Uterus (tissue), 4 donors: ENCODE measurements at places on chromosomes 1 and 21. TPM values are rescaled to one million over a fixed set of nuclear protein-coding genes. Genes with fewer than 3 reads are reported as not detected.
A peak's percentile ranks its signal among the peaks of the same experiment; 100 is the strongest.

- no peak for DNase-seq
Measured at GRCh38 chr1:39757501-39757900, 13.6 kb downstream of the OXCT2 start.

Gene LEFTY2
- total RNA-seq, result 6.1 TPM

DNA sequence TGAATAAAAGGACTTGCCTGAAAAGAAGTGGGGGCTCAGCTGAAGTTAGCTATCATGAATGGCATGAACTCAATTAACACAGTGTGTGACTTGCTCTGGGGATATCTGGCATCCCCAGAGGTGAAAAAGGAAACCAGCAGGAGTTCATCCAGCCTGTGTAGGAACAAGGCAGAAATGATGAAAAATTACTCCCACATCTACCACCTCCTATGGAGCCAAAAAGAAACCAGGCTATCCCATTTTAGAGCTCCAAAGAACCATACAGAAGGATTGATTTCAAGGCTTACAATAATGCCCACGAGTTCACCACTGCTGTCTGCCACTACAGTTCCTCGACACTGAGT, 25.3 kb downstream of the TP53BP2 start:
- DNase-seq, result no peak

GRCh38 chr21:15446223-15446622, 283.6 kb upstream of the USP25 start:
- DNase-seq, result no peak

GRCh38 chr1:160200786-160201185, 4.4 kb upstream of the PEA15 start:
- DNase-seq, result no peak

Gene PPP2R5A
- total RNA-seq, result 27.1 TPM

GRCh38 chr1:14011132-14011531, 311.1 kb downstream of the PRDM2 start:
- no peak for DNase-seq

- no peak for DNase-seq
Measured at GRCh38 chr1:55720261-55720660, 505.1 kb upstream of the USP24 start.

Gene PPIAL4G
- not detected for total RNA-seq

Gene B3GALT2
- 4.1 TPM for total RNA-seq

DNA sequence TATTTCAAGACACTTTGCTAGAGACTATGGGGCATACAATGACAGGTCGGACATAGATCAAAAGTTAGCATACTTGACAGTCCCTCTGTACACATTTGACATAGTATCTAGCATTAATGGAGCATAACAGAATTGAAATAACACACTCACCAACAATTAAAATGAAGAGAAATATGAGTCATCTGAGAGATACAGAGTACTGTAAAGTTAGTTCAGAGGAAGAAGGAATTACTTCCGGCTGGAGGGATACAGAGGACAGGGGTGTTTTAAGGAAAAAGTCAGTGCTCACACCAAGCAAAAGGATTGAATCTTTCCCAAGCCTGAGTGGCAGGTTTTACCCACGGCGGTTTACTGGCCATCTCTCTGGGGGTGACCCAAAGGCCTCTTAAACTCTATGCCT, 2.4 kb downstream of the ZMYND12 start:
- no peak for DNase-seq

GRCh38 chr1:166956057-166956850, 19.1 kb downstream of the ILDR2 start:
- no peak for DNase-seq

GRCh38 chr21:32411350-32412161, 950 bp upstream of the EVA1C start:
- DNase-seq, result peak; percentile 93

GRCh38 chr1:93670141-93670540, 11.5 kb downstream of the BCAR3 start:
- DNase-seq, result no peak

GRCh38 chr1:35112668-35113067, 33.5 kb downstream of the ZMYM1 start:
- no peak for DNase-seq

DNA sequence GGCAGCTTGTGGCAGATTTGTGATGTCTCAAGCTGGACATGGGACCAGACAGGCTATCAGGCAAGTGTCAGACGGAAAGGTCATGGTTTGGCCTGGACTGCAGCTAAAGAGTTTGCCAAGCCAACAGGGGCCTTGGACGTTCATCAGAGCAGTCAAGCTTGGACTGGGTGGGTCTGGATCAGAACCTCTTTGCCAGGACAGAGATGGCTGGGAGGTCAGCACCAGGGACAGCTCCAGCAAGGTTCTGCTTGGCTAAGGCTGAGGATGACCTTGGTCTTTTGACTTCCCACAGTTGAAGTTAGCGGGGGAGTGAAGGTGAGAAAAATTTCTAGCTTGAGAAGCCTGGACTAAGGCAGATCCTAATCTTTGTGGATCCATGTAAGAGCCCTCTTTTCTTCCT, 68.1 kb downstream of the GRIK3 start:
- no peak for DNase-seq

Gene LGALS8
- 45.7 TPM for total RNA-seq

Gene RGS1
- total RNA-seq, result 31.5 TPM

Gene SH2D1B
- total RNA-seq, result 0.21 TPM

GRCh38 chr1:111198836-111199235, 1.6 kb downstream of the DENND2D start:
- DNase-seq, result no peak

Gene IQGAP3
- 13.2 TPM for total RNA-seq

Gene MEX3A
- 13.3 TPM for total RNA-seq

DNA sequence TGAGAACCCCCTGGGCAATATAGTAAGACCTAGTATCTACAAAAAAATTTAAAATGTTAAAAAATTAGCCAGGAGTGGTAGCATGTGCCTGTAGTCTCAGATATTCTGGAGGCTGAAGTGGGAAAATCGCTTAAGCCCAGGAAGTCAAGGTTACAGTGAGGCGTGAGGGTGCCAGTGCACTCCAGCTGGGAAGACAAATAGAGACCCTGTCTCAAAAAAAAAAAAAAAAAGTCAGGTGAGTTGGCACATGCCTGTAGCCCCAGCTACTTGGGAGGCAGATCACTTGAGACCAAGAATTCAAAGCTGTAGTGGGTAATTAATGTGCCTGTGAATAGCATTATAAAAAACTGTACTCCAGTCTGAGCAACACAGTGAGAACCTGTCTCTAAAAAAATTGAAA, 4.6 kb downstream of the BECN2 start:
- no peak for DNase-seq

DNA sequence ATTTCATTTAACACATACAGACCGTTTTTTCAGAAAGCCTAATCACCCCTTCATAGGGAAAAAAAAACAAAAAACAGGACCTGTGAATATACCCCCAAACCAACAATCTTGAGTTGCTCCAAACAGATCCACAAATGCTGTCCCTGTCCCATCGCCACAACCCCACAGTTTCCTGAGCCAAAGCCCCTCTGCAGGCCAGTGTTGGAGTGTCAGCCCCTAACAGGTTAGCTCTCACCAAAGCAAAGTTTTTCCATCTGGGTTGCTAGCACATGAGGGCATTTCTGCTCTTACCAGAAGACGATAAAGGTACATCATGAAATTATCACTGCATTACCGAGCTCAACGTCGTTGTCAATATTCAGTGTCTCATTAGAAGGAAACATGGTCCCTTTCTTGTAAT, 40.8 kb downstream of the MCOLN2 start:
- DNase-seq, result no peak

- no peak for DNase-seq
Measured at GRCh38 chr1:118323246-118323645, 138.2 kb upstream of the SPAG17 start.

Gene SUMO3
- 88.4 TPM for total RNA-seq

- no peak for DNase-seq
Measured at GRCh38 chr1:43783096-43783670, 75.8 kb downstream of the ST3GAL3 start.

DNA sequence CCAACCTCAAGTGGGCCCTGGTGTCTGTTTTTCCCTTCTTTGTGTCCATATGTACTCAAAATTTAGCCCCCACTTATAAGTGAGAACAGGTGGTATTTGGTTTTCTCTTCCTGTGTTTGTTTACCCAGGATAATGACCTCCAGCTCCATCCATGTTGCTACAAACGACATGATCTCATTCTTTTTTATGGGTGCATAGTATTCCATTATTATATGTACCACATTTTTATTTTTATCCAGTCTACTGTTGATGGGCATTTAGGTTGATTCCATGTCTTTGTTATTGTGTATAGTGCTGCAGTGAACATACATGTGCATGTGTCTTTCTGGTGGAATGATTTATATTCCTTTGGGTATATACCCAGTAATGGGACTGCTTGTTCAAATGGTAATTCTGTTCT, 27.6 kb downstream of the FCRL3 start:
- DNase-seq, result no peak

- DNase-seq, result no peak
Measured at GRCh38 chr1:53811414-53811851, 26.7 kb downstream of the NDC1 start.

DNA sequence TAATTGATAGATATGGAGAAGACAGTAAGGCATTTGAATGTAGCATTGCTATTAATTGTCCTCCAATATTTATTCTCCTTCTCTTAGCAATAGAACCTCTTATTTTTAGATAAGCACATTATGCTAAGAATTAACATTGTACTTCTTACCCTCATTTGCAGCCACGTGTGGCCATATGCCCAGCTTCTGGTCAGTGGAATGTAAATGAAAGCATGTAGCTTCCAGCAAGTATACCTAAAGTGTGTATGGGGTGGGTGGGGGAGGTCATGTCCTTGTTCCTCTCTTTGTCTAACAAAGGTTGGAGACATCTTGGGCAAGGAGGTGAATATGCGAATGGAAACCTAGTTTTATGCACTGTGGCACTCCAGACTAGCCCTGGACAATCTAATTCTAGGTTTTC, 133.6 kb upstream of the HMCN1 start:
- no peak for DNase-seq

Gene FCRL6
- total RNA-seq, result not detected

Gene RNF19B
- total RNA-seq, result 20.7 TPM

GRCh38 chr1:64030411-64030810, 173.0 kb upstream of the UBE2U start:
- no peak for DNase-seq

DNA sequence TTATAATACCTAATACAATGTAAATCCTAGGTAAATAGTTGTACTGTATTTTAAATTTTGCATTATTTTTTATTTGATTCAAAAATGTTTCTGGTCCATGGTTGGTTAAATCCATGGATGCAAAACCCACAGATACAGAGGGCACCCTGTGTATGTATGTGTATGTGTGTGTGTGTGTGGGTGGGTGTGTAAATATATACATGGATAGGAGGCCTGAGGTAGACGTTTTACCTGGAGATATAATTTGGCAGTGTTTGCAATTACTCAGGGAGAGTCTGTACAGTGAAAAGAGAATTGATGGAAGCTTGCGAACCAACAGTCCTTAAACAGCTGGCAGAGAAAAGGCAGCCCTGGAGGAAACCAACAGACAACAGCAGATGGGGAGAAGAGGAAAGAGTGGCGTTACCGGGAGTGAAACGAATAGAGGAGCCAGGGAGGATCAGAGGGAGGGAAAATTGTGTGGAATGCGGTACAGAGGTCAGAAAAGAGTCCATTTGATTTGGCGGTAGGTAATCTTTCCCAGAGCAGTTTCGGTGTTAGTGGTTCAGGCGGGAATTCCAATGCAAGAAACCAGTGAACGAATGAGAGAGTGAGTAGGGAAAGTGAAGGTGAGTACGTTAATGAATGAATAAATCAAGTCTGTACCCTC, 47.9 kb upstream of the NBL1 start:
- DNase-seq, result no peak

- peak; percentile 40 for DNase-seq
Measured at GRCh38 chr1:246782120-246782900, 58.1 kb downstream of the SCCPDH start.

DNA sequence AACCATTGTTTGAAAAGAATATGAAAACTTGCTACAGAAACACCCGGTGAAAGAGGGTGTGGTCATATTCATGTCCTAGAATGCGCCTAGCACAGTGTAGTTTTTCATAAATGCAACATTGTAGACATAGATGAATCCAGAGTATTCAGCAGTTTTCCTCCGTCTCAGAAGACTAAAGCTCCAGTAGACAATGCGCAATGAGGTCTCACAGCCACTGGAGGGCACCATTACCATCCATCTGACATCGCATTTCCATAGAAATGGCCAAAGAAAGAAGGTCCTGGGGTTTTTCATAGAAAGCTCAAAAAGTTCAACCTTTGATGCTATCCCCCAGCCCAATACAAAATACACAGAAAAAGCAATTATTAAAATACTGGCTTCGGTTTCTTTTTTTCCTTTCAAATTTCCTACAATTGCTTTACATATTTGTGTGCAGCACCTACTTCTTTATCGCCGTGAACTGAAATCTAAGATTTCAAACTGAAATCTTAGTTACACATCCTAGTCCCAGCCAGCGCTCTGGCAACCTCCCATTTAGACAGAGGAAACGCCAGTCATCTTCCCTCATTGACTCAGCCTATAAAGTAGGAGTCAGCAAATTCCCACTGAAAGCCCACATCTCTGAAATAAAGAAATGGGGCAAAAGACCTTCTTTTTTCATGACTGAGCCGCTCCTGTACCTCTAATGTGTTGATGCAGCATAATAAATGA, 3.9 kb upstream of the CD58 start:
- DNase-seq, result peak; percentile 65

Gene AADACL3
- not detected for total RNA-seq
